ENCODE measurements at places on chromosomes 2 and 18.

DNA sequence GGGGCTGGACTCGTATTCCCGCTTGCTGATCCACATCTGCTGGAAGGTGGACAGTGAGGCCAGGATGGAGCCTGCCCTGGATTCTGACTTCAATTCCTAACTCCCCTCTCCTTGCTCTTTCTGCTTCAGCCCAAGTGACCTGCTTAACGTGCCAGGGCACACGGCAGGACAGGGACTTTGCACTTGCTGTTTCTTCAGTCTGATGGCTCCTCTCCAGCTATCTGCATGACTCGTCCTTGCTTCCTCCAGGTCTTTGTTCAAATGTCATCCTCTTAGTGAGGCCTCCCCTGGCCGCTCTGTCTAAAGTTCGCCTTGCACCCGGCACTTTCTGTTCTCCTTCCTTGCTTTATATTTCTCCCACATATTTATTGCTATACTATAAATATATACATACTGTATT, 357.6 kb downstream of the MTX2 start:
- DNase-seq = no peak

- DNase-seq = no peak
These were observed 151.1 kb upstream of the HNMT start for GRCh38 chr2:137813176-137813575.

DNA sequence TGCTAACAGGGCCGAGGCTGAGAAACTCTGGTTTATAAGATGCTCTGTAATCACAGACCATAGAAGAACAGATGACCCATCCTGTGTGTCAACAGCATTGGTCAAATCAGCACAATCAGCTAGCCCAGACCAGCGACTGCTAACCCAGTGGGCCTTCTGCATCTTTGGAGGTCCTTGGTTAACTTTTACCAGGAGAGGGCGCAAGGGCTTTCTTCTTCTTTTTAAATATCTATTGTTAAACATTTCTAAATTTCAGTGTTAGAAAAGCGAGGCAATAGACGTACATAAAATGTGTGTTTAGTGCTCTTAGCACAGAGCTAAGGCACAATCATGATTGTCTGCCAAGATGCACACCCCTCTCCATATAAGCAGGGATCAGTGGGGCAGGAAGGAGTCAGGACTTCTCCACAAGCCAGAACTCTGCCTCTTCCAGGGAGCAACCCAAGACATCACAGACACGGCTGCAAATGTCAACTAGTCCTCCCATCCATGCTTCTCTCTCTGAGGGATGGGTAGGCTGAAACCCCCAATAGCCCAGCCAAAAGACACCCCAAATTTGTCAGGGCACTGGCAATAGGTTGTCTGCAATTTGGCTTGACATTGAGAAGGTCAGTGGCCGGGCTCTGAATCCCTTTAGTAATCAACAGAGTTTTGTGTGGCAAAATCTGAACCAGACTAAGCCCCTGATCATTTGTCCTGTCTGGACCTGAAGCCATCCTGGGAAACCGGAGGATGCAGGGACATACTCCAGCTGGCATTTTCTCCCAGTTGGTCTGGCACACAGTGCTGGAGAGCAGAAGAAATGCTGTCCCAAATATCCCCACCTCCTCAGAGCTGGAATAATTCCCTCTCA, 188.2 kb downstream of the BCL2 start:
- no peak for DNase-seq

DNA sequence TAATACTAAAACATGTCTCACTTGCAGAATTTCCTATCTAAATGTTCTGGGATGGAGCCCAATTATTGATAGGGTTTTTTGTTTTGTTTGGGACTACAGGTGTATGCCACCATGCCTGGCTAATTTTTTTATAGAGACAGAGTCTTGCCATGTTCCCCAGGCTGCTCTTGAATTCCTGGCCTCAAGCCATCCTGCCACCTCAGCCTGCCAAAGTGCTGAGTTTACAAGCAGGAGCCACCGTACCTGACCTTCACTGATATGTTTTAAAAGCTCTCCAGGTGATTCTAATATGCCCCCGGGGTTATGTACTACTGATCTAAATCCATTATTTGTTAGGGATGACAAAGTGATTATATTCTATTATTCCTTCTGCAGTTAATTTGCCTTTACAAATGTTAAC, 2.2 kb downstream of the ELAC1 start:
- DNase-seq = peak; percentile 14

- no peak for DNase-seq
These were observed 36.0 kb downstream of the TTC27 start for GRCh38 chr2:32663864-32664263.

- DNase-seq = no peak
These were observed 84.8 kb downstream of the ADCYAP1 start for GRCh38 chr18:989425-989824.

- DNase-seq = no peak
These were observed 230.8 kb downstream of the SRBD1 start for GRCh38 chr2:45380131-45380836.

GRCh38 chr2:215969131-215969841, 44.1 kb downstream of the MREG start:
- no peak for DNase-seq

- DNase-seq = no peak
These were observed 6.7 kb downstream of the ASB1 start for GRCh38 chr2:238433300-238433915.

- DNase-seq = no peak
These were observed 21.6 kb downstream of the MERTK start for GRCh38 chr2:111919794-111920608.

- no peak for DNase-seq
These were observed 24.3 kb upstream of the PSME4 start for GRCh38 chr2:53994818-53995808.
